ENCODE measurements at places on chromosomes 7 and 10. TPM values are rescaled to one million over a fixed set of nuclear protein-coding genes. Genes with fewer than 3 reads are reported as not detected.

GLRX3 gene
- total RNA-seq = 67.6 TPM

CALML3 gene
- not detected for total RNA-seq

ATP6V0A4 gene
- under 0.01 TPM for total RNA-seq

CYP26C1 gene
- total RNA-seq = not detected

WDR86 gene
- 1.3 TPM for total RNA-seq

AUTS2 gene
- 3.9 TPM for total RNA-seq

DGKB gene
- not detected for total RNA-seq

FAM20C gene
- total RNA-seq = 33.2 TPM

RELN gene
- total RNA-seq = 0.97 TPM

INMT gene
- 15.8 TPM for total RNA-seq

DNAH11 gene
- under 0.01 TPM for total RNA-seq

Data from fibroblast of villous mesenchyme (primary cell).